ENCODE measurements at places on chromosomes 7 and 10.

GRCh38 chr10:3081383-3081981 is 14.1 kb downstream of the PFKP start:
- no peak for DNase-seq

DNA sequence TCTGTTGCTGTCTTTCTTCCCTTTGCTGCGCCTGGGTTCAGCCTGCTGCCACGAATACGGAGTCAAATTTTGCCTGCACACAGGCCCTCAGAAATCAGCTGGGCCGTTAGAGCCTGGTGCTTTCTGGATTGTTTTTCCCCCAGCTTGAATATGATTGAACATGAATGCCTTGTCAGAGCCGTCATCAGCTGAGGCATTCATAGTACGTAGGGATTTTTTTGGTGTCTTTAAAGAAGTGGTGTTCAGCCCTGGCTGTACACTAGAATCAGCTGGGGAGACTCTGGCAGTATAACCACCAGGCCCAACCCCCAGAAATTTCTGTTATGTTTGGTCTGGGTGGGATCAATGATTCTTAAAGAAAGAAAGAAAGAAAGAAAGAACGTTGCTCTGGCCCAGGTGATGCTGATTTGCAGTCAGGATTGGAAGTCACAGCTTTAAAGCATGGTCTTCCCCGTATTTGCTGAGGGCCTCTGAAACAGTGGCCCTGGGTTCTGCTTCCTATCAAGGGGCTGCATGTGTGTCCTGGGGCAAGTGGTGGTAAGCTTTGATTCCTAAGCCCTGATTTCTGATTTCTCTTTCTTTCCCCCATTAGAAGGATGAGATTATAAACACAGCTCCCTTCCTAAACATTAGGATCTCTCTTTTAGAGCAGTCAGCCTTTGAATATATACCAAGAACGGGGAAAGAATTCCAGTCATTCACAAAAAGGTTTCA is 24.7 kb downstream of the NUB1 start:
- DNase-seq: no peak

DNA sequence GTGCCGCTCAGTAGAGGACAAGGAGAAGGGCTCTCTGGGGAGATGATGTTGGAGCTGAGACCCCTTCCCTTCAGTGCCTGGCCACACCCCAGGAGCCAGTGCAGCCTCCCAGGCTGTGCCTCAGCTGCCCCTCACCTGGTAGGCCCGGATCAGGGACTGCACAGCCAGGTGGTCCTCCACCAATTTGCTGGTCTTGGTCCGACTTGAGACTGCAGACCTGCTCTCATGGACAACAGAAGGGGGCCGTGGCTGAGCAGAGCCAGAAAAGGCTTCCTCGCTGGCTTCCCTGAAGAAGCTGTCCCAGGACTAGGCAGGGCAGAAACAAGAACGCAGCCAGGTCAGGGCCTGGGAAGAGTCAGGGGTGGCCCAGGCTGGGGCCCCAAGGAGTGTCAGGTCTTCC is 5.5 kb downstream of the OGDHL start:
- DNase-seq: no peak

DNA sequence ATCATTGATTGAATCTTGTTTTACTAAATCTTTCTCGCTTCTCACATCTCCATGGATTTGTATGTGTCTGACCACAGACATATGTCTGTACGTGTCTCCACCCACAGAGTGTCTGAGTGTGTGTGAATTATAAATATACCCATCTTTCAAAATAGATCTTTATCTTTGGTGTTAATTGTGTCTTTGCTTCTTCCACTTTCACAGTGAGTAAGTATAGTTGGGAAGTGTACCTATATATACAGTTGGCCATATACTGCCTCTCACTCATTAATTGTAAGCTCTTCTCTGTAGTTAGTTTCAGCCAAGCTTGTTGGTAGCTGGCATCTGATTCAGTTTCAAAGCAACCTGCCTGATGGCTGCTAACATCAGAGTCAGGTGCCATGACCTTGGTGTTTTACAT is 18.4 kb downstream of the EEPD1 start:
- no peak for DNase-seq

DNA sequence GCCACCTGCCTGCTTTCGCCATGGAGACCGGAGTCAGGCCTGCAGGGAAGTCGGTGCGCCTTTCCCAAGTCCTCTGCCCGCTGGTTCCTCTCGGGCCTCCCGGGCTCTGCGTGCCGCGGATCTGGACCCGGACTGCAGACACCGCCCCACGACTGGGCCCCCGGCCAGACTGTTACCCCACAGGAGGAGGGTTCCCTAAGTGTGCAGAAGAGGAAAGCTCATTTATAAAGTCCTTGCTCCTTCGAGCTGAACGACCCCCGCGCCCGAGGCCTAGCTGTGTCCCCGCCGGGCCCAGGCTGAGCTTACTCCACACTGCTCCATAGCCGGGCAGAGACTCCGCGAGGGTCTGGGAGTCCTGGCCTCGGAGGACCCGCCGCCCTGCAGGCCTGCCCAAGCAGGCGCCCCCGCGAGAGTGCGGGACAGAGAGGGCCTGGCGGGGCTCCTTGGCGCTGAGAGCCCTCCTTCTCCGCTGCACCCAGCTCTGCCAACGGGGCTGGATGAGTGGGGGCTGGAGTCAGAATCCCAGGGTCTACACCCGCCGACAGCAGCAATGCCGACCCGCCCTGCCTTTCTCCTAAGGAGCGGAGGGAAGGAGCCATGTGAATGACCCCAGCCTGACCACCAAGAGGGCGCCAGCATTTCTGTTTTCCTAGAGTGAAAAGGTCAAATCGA is 8.3 kb downstream of the EN2 start:
- DNase-seq: no peak

GRCh38 chr10:119817991-119818888 is 54.4 kb downstream of the MCMBP start:
- DNase-seq: no peak

DNA sequence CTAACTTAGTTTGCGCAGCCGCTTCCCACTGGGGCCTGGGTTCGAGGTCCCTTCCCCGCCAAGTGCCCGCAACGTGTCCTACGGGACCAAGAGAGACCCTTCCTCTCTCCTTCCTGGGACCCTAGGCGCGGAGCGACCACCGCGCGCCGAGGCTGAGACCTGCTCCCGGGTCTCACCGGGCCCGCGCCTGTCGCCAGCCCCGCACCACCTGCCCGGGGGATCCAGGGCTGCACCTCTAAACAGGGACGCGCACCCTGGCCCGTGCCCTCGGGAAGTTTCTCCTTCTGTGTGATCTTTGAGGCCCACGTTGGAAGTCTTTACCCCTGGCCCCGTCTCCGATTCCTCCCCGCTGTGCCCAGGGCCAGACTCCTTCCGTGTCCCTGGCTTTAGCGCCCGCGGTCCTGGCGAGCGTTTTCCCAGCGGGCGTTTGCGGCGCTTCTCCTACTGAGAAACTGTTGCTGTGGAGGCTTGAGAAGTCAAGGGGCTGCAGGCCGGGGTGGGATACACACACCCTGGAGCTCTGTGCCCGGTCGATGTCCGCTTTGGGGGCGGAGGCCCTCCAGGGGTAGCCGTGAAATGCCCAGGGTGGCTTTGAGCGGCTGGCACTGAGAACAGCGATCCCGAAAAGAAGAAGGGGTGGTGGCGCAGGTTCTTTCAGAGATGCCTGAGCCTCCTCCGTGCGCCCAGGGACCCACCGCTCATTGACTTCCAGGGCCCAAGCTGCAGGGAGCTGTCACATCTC is 575 bp downstream of the PLPP4 start:
- no peak for DNase-seq

DNA sequence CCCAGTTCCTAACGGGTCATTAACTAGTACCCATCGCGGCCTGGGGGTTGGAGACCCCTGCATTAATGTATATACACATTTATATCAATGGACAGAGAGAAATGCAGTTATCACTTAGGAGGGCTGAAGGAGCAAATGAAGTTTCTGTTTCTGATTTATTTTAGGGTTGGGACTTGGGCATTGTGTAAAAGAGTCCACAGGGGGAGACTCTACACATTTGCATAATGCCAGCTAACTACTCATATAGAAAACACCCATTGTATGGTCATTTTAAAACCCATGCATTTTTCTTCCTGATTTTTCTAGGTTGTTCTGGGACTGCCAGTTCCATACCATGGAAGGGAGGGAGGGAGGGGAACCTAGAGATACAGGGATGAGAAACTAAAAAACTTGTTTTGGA is 23.5 kb downstream of the BCCIP start:
- no peak for DNase-seq

DNA sequence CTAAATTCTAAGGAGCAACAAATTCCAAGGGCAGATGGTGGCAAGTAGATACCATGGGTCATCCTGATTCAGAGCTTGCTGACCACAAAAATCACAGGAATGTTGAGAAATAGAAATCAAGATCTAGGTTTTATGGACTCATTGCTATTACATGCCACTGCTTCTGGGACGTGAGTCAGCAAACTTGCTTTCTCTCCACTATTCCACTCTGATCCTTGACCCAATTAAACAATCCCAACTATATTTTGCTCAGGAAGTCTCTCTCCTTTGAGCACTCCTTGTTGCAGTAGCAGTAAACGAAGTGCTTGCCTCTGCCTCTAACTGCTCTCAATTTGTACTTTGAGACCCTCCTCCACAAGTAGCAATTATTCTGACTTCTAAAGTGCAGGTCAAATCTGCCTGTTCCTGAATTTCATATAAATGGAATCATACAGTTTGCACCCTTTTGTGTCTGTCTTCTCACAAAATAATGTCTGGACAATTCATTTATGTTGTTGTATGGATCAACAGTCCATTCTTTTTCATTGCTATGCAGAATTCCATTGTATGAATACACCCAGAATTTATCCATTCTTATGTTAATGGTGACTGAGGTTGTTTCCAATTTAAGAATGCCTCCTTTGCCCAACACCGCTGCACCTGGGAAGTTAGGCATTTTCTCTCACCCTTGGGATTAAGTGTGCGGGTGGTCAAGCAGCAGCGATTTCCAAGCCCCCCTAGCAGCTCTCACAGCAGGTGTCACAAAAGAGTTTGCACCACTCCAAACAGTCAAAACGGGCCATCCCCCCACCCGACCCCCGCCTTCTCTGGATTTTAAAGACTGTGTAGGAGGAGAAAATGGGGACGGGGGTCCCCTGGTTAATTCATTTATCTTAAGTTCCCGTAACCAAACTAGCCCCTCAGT is 35.9 kb downstream of the ACSM6 start:
- DNase-seq: no peak

DNA sequence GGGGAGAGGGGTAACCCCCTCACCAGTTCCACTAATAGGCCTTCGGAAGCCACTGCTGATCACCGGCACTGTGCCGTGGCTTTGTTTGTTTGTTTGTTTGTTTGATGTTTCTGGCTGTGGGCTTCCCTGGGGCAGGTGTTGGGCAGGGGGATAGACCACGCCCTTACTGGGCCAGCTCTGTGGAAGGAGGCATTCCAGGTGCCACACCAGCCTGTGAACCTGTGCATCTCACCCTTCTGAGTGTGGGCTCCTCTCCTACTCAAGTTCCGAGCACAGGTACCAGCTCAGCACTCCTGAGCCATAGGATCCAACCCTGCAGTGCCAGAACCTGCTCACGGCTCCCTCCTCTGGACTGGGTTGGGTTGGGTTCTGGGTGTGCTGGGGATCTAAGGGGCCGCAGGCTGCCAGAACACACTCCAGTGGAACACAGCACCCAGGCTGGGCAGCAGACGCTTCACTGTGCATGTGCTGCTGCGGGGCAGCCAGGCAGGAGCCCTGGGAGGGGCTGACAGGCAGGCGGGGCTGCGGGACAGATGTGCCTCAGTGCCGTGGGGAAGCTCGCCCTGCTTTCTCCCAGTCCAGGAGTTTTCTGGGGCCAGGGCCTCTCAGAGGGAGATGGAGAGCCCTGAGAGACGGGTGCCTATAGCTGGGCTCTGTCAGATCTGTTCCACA is 1053.9 kb downstream of the CNTNAP2 start:
- DNase-seq: no peak

GRCh38 chr7:150962290-150962552 is 15.9 kb downstream of the KCNH2 start:
- no peak for DNase-seq
